ENCODE measurements at places on chromosomes 1 and 21.

- no peak for DNase-seq
Measured at GRCh38 chr1:54972436-54972835, 8.0 kb upstream of the TMEM61 start.

GRCh38 chr21:42672699-42673458 lies 19.5 kb downstream of the PDE9A start:
- no peak for DNase-seq

- DNase-seq: no peak
Measured at GRCh38 chr1:90707363-90707710, 9.8 kb downstream of the BARHL2 start.

DNA sequence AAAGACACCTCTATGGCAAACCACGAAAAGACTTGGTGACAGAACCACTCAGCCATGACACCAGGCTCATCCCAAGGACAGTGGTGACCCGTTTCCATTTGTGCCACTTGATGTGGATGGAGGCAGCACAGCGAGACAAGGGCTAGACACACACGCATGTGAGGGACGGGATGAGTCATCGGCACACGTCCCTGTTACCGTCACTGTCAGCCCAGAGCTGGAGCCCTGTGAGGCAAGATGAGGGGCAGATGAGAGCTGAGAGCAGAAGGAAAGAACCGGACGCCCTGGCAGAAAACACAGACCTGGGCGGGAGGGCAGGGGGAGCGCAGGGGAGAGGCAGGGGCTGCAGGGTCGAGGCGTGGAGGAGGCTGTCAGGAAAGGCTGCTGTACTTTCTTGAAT lies 57.8 kb downstream of the SIK1 start:
- no peak for DNase-seq

DNA sequence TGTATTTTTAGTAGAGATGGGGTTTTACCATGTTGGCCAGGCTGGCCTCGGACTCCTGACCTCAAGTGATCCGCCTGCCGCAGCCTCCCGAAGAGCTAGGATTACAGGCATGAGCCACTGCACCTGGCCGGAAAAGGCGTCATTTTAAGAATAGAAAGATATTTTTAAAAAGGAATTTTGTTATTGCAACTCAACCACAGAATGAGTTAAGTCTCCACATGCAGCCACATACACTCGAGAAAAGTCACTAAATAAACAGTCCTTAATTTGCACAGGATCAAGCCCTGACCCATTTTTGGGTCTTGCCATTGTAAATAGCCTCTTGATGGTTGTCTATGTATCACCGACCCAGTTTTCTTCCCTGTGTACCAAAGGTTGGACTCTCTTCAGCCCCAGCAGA lies 85.5 kb downstream of the FBXO2 start:
- no peak for DNase-seq

All from activated CD4-positive, alpha-beta T cell treated with anti-CD3 and anti-CD28 coated beads, Interleukin-2, Interleukin-6, amounts not matched to agents 100 ng/mL and 50 ng/mL, durations not matched to agents 16 hours and 8 hours (primary cell).